Effector CD4-positive, alpha-beta T cell (primary cell): ENCODE measurements at places on chromosomes 16 and 17.
A peak's percentile ranks its signal among the peaks of the same experiment; 100 is the strongest.

- no peak for DNase-seq
Measured at GRCh38 chr17:10119203-10120108, 79.0 kb downstream of the GAS7 start.

GRCh38 chr17:64400642-64401041, 10.0 kb upstream of the PECAM1 start:
- no peak for DNase-seq

DNA sequence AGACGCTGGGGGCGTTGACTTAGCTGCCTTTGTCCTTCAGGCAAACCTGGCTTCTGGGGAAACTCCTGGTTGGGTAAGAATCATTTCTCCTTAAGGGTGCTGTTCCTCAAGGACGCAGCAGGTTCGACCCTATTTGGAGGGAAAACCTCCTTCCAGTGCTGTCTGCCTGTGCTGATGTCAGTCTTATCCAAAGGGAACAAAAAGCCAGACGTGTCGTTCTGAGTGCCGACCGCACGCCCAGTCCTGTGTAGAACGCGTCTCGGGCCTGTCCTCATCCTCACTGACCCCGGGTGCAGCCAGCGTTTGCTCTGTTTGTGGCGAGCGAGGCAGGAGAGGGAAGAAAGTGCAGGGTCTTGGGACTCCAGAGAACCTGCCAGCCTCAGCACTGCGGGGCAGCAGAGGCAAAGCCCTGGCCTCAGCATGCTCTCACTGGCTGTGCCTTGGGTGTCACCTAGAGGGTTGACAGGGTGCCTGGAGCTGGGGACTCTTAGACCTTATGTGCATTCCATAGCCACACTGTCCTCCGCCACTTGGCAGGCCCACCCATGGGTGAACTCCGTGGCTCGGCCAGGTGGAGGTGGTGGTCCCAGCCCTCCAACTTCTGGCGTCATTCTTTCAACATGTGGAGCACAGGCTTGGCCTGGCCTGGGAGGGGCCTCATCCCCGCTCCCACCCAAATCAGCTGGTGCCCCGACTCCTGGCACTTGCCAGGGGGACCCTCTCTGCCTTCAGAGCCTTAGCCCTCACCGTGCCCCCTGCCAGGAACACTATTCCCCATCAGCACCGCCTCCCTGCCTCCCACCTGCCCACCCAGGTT, 6.0 kb downstream of the SNN start:
- no peak for DNase-seq

- DNase-seq = no peak
Measured at GRCh38 chr17:74245145-74245831, 28.7 kb upstream of the DNAI2 start.

- DNase-seq = no peak
Measured at GRCh38 chr17:45895304-45895968, 1.1 kb downstream of the MAPT start.

DNA sequence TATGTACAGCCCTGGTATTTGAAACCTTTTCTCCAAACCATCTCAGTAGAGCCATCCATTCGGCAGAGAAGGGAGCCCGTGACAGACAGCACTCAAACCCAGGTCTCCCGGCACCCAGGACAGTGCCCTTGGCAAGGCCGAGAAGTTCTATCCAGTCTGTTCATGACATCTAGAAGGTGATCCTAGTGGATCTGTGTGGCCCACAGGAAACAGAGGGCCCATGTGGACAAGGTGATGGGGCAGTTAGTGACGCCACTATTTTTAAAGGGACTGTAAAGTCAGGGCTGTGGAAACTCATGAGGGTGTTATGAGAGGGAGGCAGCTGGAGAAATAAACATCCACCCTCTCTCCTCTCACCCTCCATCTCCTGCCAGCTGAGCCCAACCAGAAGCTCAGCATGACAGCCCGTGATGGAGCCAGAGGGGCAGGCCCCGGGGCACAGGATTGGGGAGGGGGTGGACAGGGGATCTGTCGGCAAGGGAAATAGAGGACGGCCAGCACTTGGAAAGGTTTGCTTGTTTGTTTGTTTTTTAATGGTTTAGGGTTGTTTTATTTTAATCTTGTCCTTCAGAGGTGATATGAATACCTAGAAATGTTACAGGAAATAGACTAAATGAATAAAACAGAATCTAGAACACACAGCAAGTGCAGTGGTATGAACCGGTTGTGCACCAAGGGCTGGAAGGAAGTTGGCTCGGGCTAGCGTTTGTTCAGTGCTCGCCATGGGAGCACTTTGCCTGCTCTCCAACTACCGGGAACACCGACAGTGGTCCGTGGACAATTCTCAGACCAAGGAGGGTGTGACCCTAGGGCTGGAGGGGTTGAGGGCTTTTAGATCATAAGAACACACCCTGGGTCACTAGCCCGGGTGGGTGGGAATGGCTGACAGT, 17.1 kb downstream of the MYLK3 start:
- DNase-seq = no peak

GRCh38 chr17:69978056-69978646, 96.9 kb upstream of the KCNJ16 start:
- DNase-seq = no peak

DNA sequence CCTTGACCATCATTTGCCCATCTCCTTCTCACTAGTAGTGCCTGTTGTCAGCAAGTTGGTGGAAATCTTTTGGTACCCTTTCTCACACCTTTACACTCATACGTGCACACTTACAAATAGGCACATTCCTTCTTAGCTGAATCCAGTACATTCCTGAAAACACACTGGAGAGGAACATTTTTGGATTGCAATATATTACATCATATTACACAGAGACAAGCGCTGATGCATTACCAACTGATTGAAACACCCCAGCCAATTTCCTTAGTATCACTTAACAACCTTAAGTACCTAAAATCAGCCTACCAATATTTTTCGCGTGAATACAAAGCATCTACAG, 64.1 kb downstream of the PLCG2 start:
- no peak for DNase-seq

GRCh38 chr16:54720259-54720658, 210.4 kb upstream of the IRX5 start:
- DNase-seq = no peak

- peak; percentile 77 for DNase-seq
Measured at GRCh38 chr17:39174920-39175694, 9.1 kb upstream of the ARL5C start.

DNA sequence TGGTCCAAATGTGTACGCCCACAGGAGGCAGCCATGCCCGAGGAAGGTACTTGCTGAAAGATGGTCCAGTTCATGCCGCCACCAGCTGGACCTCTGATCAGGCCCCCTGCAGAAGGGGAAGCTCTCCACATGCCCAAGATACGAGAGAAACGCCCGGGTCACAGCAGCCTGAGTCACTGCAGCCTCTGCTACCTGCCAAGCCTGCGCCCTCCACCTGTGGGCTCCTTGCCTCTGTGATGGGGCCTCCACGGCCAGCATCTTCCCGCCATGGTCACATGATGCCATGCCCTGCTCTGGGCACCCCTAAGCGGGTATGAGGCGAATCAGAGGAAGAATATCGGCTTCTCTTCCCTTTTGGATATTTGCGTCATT, 13.7 kb upstream of the KREMEN2 start:
- no peak for DNase-seq

- no peak for DNase-seq
Measured at GRCh38 chr16:19717314-19717713, 713 bp downstream of the KNOP1 start.

DNA sequence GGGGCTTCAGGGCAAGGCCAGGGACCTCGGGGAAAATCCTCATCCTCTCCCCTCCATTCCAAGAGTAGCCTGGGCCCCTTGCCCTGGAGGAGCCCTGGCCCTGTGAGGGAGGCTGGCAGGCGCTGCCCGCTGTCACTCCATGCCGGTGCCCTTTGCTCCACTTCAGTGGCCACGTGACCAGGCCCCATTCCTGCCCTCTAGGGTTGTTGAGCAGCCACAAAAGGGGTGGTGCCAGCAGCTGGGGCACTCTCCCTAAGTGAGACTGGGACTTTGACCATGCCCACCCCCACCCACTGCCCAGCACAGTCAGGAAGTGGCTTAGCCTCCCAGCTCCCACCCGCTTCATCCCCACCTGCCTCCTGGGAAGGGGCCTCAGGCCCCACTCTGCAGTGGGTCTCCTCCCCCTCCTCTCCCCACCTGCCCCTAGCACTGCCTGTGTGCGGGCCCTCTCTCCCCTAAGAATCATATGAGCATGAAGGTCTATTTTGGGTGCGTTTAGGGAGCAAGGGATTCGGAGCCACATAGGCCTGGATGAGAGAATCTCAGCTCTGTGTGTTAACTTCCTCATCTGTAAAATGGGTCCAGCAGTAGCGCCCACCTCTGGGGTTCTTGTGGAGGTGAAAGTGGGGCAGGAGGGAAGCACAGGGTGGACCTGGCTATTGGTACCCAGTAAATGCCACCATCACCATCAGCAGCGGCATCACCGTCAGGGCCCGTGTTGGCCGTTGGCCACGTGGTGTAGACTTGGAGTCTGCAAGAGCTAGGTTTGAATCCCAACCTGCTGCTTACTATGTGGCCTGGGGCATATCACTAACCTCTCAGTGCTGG, 7.2 kb downstream of the PDK2 start:
- no peak for DNase-seq

GRCh38 chr16:1536601-1537000, 3.1 kb downstream of the TMEM204 start:
- no peak for DNase-seq

DNA sequence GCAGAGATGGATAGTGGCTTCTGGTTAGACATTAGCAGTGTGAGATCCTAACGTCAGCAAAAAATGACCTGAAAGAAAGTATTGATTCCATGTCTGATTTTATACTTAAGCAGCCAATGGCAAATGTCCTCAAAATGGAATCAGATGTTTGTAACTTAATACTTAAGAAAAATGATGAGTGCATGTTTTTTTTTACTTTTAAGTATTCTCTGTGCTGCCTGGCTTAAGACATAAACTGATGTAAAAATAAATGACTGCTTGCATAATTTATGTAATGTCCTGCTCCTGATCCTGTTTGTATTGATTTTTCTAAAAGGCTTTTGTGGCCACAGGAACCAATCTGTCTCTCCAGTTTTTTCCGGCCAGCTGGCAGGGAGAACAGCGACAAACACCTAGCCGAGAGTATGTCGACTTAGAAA, 7.4 kb downstream of the CBFB start:
- DNase-seq = no peak

- DNase-seq = no peak
Measured at GRCh38 chr17:628089-628941, 86.3 kb downstream of the VPS53 start.

DNA sequence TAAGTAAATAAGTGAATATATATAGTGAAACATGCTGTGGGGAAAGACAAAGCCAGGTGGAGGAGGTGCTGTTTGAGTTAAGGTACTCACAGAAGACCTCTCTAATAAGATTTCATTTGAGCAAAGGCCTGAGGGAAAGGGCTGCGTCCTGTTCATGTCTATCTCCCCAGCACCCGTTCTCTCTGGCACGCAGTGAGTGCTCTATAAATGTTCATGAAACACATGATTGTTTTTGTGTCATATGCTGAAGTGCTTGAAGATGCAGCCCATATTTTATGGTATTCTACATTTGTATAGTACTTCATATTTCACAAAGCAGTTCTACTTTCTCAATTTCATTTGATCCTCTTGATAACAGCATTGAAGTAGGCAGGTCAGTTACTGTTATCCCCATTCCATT, 990 bp downstream of the VWA3A start:
- DNase-seq = no peak

DNA sequence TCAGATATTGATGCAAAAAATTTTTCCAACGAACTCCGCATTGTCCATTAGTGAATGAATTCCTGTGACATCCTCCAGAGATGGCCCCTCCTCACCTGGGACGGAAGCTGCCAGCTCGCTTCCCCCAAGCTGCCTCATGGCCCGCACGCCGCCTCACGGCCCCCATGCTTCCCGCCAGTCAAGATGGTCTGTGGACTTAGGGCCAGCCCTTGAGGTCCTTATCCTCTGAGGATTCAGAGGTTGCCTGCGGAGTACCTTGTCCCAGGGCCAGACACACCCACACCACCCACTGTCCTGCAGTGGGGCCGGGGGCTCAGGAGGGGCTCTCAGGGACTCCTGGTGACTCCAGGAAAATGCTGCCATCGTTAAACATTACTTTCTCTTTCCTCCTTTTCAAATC, 73.6 kb downstream of the SEC14L1 start:
- DNase-seq = no peak

DNA sequence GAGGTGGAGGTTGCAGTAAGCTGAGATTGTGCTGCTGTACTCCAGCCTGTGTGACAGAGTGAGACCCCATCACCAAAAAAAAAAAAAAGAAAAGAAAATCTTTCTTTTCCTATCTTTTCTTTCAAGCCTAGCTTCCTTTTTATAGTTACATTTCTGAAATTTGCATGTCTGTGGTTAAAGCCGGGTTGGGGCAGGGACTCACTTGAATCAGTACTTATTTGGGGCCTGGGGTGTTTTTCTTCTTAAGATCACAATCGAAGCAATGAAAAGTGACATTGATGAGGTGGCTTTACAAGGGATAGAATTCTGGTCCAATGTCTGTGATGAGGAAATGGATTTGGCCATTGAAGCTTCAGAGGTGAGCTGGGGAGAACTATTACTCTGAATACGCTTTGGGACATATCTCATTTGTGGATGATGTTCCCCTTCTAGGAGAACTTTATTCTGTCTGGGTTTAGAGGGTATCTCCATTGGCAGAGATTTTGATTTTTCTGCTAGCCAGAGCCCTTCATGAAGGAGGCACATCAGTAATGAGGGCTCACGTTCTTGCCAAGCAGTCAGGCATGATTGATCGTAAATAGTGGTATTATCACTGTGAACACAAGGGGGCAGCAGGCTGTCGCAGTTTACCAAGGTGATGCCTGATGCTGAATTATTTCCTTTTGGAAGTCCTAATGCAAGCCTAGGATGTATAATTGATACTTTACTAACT, 14.3 kb downstream of the KPNB1 start:
- DNase-seq = peak; percentile 56

DNA sequence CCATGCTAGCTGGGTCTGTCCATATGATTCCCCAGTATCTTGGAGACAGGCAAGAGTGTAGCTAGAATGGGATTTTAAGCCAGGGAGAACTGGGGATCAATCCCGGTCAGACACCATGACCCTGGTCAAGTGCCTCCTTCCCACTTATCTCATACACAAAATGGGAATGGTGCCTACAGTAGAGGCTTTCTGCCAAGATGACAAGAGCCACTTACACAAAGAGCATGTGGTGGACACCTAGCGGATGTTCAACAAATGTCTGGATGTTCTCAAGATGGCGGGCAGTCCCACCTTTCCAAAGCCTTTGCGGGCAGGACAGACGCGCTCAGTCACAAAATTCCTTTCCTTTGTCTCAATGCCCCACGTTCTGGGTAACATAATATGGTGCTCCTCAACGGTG, 57.3 kb downstream of the MAF start:
- no peak for DNase-seq

- peak; percentile 35 for DNase-seq
Measured at GRCh38 chr17:35089586-35090296, 26.2 kb upstream of the RFFL start.

GRCh38 chr16:22007509-22008214, at the start of gene MOSMO:
Gene MOSMO, plus strand, starts transcription at chr16:22008111. Its CDS starts 191 bp downstream, at chr16:22008302.
- peak; percentile 62 for DNase-seq

GRCh38 chr16:19210968-19211367, 42.9 kb downstream of the SYT17 start:
- DNase-seq = no peak
